ENCODE measurements at places on chromosomes 3 and 15.

GRCh38 chr3:24678021-24678420, 183.4 kb upstream of the THRB start:
- DNase-seq, result no peak

- DNase-seq, result no peak
Measured at GRCh38 chr3:178512647-178513046, 23.6 kb upstream of the KCNMB2 start.

DNA sequence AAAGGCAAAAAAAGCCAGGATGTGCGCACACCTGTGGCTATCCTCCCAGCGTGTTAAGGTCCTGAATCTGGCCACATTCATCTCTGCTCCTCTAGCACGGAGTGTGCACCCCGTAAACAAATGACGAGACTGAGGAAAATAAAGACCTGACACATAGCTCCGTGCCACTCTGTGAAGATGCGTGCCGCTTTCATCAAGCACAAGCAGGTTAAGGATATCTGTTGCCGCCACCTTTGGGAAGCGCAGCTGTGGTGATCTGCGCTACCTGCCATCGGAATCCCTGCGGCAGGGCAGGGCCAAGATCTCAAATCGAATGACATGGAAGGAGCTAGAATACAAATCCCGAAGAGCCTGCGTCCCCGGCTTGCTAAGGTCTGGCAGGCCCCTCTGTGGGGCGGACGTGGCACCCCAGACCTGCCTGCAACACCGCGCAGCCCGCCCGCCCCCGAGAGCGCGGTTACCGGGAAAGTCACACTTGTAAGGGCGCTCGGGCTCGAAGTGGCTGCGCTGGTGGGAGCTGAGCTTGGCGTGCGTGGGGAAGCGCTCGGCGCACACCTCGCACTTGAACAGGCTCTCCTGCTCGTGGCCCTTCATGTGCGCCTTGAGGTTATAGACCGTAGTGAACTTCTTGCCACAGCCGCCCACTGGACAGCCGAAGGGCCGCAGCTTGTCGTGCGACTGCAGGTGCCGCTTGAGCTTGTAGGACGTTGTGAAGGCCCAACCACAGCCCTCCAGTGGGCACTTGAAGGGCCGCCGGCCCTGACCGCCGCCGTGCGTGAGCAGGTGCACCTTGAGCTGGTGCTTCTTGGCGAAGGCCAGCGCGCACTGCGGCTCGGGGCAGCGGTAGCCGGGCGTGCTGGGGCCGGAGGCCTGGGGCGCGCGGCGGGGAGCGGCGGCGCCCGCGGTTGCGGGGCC, 936 bp downstream of the ZXDC start:
- DNase-seq, result no peak

GRCh38 chr3:160746976-160747375, 9.1 kb upstream of the PPM1L start:
- DNase-seq, result no peak

Data from stimulated activated CD4-positive, alpha-beta T cell treated with anti-CD3 and anti-CD28 coated beads, Interleukin-15, amount 100 ng/mL, for 48 hours (primary cell).